ENCODE measurements at places on chromosomes 5 and 9. TPM values are rescaled to one million over a fixed set of nuclear protein-coding genes. Genes with fewer than 3 reads are reported as not detected.

- H3K36me3 ChIP-seq, result peaks cover 13% of the 10 kb centered on the region
- no peaks in the 10 kb centered on the region for H3K27me3 ChIP-seq
- no peak overlapping the region for H3K4me3 ChIP-seq
- peaks cover 11% of the 10 kb centered on the region for H3K4me1 ChIP-seq
These were observed 1.6 kb upstream of the PHYKPL start for GRCh38 chr5:178234121-178234749.

DNA sequence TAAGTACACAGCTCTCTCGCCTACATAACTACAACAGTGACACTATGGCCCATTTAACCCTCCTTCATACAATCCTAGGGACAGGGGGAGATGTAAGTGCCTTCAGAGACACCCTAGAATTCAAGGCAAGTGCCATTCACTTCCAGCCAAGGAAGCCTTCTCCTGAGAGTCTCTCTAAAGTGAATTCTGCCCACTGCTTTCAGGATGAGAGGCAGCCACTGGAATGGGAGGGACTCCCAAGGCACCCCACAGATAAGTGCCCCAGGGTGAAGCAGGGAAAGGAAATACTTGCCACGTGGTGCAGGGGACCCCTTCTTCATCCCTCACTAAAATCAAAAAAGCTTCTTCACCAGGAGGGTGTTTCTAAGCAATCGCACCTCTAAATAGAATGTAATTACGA lies 283.7 kb downstream of the ZNF608 start:
- no peaks in the 10 kb centered on the region for H3K4me1 ChIP-seq
- H3K27ac ChIP-seq, result no peak overlapping the region

DNA sequence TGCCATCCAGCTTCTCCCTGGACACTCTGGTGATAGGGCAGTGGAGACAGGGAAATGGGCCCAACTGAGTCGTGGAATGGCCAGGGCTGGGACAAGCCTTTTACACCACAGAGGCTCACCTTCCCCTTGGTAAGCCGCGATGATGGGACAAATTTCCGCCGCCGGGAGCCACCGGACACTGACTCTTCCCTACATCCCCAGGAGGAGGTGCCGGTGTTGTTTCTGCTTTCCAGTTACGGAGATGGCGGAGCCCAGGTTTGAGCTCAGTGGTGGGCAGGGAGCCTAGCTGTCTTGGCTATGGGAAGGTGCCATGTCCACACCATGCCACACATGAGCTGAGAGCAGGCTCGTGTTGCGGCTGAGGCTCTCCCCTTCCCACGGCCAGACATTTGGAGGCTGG lies 19.9 kb upstream of the WNK2 start:
- no peak overlapping the region for H3K27ac ChIP-seq
- no peak overlapping the region for H3K4me3 ChIP-seq
- no peaks in the 10 kb centered on the region for H3K36me3 ChIP-seq
- no peak for DNase-seq

GRCh38 chr9:21754741-21755140 lies 47.7 kb upstream of the MTAP start:
- H3K36me3 ChIP-seq, result no peaks in the 10 kb centered on the region
- H3K4me1 ChIP-seq, result no peaks in the 10 kb centered on the region
- no peak overlapping the region for H3K27ac ChIP-seq
- DNase-seq, result no peak

DNA sequence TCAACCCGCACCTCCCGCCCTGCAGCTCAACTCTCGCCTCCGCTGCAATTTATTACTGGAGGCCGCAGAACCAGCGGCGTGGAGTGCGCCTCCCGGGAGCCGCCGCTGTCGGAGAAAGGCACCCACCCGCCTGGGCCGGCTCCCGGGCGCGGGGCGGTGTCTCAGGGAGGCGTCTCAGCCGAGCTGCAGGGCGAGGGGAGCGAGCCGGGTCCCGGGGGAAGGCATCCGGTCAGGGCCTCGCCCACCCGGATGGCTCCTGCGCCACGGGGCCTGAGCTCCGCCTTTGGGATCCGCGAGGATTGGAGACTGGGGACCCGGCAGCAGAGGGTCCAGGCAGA lies 32.9 kb downstream of the TSPAN17 start:
- no peaks in the 10 kb centered on the region for H3K36me3 ChIP-seq
- no peak overlapping the region for H3K27ac ChIP-seq
- no peak for DNase-seq

DNA sequence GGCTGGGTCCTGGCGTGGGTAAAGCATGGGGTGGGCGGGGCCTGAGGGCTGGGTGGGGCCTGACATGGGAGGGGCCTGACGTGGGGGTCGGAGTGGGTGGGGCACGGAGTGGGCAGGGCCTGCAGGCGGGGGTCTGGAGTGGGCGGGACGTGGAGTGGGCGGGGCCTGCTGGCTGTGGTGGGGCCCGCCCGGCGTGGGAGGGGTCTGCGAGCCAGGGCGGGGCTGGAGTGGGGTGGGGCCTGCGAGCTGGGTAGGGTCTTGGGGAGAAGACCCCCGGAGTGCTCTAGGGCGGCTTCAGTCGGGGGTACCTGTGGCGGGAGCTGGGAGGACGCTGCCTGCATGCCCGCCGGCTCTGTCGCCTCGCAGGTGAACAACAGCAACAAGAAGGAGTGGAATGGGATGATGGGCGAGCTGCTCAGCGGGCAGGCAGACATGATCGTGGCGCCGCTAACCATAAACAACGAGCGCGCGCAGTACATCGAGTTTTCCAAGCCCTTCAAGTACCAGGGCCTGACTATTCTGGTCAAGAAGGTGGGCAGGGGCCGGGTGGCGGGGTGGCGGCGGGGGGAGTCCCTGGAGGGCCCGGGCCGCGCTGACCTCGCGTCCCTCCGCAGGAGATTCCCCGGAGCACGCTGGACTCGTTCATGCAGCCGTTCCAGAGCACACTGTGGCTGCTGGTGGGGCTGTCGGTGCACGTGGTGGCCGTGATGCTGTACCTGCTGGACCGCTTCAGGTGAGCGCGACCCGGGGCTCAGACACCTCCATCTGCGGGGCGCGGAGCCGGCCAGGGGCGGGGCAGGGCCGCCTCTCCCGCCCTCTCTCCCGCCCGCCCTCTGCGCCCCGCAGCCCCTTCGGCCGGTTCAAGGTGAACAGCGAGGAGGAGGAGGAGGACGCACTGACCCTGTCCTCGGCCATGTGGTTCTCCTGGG lies 8.0 kb downstream of the LRRC26 start:
- no peak overlapping the region for H3K4me3 ChIP-seq
- no peak overlapping the region for H3K27ac ChIP-seq
- H3K27me3 ChIP-seq, result peaks cover 34% of the 10 kb centered on the region
- peaks cover 33% of the 10 kb centered on the region for H3K4me1 ChIP-seq
- no peak for DNase-seq
- H3K36me3 ChIP-seq, result no peaks in the 10 kb centered on the region

GRCh38 chr5:102627315-102627714 lies 127.8 kb upstream of the PAM start:
- H3K4me3 ChIP-seq, result no peak overlapping the region
- no peaks in the 10 kb centered on the region for H3K4me1 ChIP-seq
- H3K27me3 ChIP-seq, result no peaks in the 10 kb centered on the region

DNA sequence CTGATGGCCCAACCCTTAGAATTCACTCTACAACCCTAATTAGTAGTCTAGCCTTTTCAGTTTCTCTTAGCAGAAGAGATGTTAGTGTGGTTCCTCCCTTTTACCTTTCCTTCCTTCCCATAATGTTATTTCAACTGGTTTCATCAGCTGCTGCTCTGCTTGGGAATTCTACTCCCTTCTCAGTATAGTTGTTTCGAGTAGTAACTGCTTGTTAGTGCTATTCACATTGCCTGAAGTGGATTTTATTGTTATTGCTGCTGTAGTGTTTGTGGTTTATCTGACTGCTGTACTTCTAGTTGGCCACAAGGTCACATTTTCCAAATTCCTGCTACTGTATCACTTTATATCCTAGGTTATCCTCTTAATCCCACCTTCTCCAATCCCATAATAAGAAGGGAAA lies 29.7 kb downstream of the SMIM15 start:
- no peaks in the 10 kb centered on the region for H3K4me1 ChIP-seq
- H3K27ac ChIP-seq, result no peak overlapping the region
- no peak overlapping the region for H3K4me3 ChIP-seq
- H3K36me3 ChIP-seq, result no peaks in the 10 kb centered on the region
- no peaks in the 10 kb centered on the region for H3K27me3 ChIP-seq

- peaks cover 37% of the 10 kb centered on the region for H3K4me1 ChIP-seq
- H3K27ac ChIP-seq, result peak overlapping the region; percentile 97
- H3K4me3 ChIP-seq, result peak overlapping the region; percentile 77
- H3K27me3 ChIP-seq, result no peaks in the 10 kb centered on the region
These were observed 519 bp downstream of the HSPA5 start for GRCh38 chr9:125240649-125240999.

GRCh38 chr9:16405421-16405820 lies 465.0 kb downstream of the BNC2 start:
- H3K36me3 ChIP-seq, result no peaks in the 10 kb centered on the region
- H3K4me1 ChIP-seq, result no peaks in the 10 kb centered on the region
- no peak for DNase-seq
- H3K27me3 ChIP-seq, result no peaks in the 10 kb centered on the region
- no peak overlapping the region for H3K27ac ChIP-seq

DNA sequence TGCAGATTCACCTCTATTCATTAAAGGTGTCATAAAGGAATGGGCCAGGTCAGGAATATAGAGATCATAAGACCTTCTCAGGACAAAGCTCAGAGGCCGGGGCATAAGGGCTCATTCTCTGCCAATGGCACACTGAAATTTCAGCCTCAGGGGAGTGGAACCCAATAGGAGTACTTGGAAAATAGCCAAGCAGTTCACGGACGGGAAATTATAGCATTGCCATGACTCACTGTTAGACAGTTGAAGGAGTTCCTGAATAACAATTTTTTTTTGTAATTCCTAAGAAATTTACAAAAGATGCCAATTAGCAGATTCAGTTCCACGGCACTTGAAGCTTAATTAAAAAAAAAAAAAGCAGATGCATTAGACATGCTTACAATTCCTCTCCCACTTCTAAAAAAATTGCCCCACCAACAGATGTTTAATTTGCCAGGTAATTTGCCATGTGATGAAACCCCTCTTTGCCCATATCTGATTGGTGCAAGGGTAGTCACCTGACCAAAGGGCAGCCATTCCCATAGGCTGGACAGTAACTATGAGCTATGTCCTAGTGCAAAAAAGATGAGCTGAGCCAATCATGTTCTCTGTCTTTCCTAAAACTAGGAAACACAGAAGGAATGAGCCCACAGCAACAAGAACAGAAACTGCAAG lies 58.6 kb downstream of the PTCD2 start:
- peak; percentile 44 for DNase-seq
- H3K36me3 ChIP-seq, result no peaks in the 10 kb centered on the region
- no peaks in the 10 kb centered on the region for H3K27me3 ChIP-seq
- no peak overlapping the region for H3K27ac ChIP-seq
- H3K4me3 ChIP-seq, result no peak overlapping the region

ADGRD2 gene
- total RNA-seq, result not detected

C9orf153 gene
- total RNA-seq, result 0.92 TPM

GRCh38 chr9:138052635-138053320 lies 175.2 kb downstream of the CACNA1B start:
- peak; percentile 0 for DNase-seq
- no peaks in the 10 kb centered on the region for H3K4me1 ChIP-seq
- H3K36me3 ChIP-seq, result no peaks in the 10 kb centered on the region
- H3K27me3 ChIP-seq, result peaks cover 4% of the 10 kb centered on the region
- no peak overlapping the region for H3K27ac ChIP-seq

DNA sequence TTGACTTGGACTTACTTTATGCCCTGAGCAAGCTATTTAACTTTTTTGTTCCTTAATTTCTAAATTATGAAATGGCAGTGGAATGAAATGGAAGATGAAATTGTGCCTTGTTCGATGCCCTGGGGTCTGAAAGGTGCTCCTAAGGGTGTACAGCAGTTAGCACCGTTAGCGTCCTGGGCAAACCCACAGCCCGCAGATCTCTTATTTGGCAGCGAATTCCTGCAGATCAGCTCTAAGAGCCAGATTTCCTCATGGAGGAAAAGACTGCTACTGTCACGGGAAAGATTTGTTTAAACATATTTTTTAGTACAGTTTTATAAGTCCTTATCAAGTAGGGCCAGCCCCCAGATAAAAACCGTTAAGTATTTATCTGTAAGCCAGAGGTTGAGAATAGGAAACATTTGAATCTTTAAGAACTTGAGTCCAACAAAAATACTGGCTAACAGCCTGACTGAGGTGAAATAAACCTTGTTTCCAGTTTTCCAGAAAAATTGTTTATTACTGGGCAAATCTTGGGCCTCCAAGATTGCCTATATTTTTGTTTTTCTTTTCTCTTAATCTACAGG lies 216.5 kb upstream of the DMRT1 start:
- H3K4me3 ChIP-seq, result no peak overlapping the region
- peaks cover 50% of the 10 kb centered on the region for H3K4me1 ChIP-seq
- peak overlapping the region; percentile 47 for H3K27ac ChIP-seq
- H3K27me3 ChIP-seq, result no peaks in the 10 kb centered on the region
- no peaks in the 10 kb centered on the region for H3K36me3 ChIP-seq

DNA sequence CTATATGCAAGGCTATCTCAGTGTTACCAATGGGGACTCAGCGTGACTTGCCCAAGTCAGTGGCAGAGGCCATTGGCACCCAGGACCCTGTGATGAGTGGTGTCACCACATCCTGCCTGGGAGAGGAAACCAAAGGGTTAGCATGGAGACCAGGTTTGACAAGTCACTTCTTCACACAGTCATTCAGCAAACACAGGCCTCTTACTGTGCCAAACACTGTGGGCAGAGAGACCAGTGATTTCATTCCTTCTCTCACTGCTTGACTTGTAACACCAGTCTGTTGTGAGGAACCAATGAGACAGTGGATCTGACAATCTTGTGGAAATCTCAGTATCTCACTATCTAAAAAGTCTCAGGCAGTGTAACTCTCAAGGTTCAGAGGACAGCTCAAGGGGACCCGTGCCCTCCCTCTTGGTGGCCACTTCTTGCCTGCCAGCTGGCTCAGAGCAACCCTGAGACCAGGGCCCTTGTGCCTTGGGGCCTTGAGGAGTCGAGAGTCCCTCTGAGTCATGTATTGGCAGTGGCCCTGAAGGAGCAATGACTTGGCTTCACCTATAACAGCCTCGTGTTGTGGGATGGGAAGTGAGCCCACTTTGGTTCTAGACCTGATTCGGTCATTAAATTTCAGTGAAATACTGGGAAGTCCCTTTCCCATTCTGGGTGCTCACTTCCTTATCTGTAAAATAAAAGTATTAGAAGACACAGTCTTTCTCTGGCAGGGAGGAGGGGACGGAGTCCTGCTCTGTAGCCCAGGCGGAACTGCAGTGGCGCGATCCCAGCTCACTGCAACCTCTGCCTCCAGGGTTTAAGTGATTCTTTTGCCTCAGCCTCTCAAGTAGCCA lies 1.6 kb downstream of the FABP6 start:
- peak; percentile 29 for DNase-seq
- no peaks in the 10 kb centered on the region for H3K4me1 ChIP-seq
- H3K27me3 ChIP-seq, result no peaks in the 10 kb centered on the region
- no peak overlapping the region for H3K4me3 ChIP-seq

FCN2 gene
- not detected for total RNA-seq

GRCh38 chr5:76669245-76669644 lies 46.0 kb upstream of the F2RL2 start:
- H3K27ac ChIP-seq, result no peak overlapping the region
- no peak overlapping the region for H3K4me3 ChIP-seq
- no peaks in the 10 kb centered on the region for H3K27me3 ChIP-seq
- H3K36me3 ChIP-seq, result peaks cover 60% of the 10 kb centered on the region
- no peak for DNase-seq
- H3K4me1 ChIP-seq, result no peaks in the 10 kb centered on the region

- H3K36me3 ChIP-seq, result peaks cover 32% of the 10 kb centered on the region
- no peak overlapping the region for H3K27ac ChIP-seq
- no peak overlapping the region for H3K4me3 ChIP-seq
- no peaks in the 10 kb centered on the region for H3K4me1 ChIP-seq
These were observed 11.3 kb upstream of the GLIPR2 start for GRCh38 chr9:36125062-36125855.

GRCh38 chr5:122701640-122702523 lies 73.0 kb upstream of the SNX2 start:
- H3K27ac ChIP-seq, result no peak overlapping the region
- H3K36me3 ChIP-seq, result no peaks in the 10 kb centered on the region
- H3K4me1 ChIP-seq, result no peaks in the 10 kb centered on the region
